ENCODE measurements at places on chromosomes 12 and 14. TPM values are rescaled to one million over a fixed set of nuclear protein-coding genes. Genes with fewer than 3 reads are reported as not detected.

SIRT4 gene
- 3.0 TPM for total RNA-seq

BEST3 gene
- total RNA-seq: 11.5 TPM

STAC3 gene
- 1.4 TPM for total RNA-seq

COL2A1 gene
- 2.5 TPM for total RNA-seq

LUM gene
- 11.8 TPM for total RNA-seq

OS9 gene
- total RNA-seq: 131 TPM

PGF gene
- 2.8 TPM for total RNA-seq

MIP gene
- total RNA-seq: not detected

USP44 gene
- 4.4 TPM for total RNA-seq

APOF gene
- total RNA-seq: not detected

CCDC197 gene
- total RNA-seq: not detected

OR4E2 gene
- not detected for total RNA-seq

TBX5 gene
- not detected for total RNA-seq

SMIM41 gene
- not detected for total RNA-seq

SLCO1B1 gene
- not detected for total RNA-seq

TAS2R30 gene
- total RNA-seq: 9.5 TPM

PRPH gene
- total RNA-seq: 1.4 TPM

CLEC9A gene
- total RNA-seq: not detected

TMEM119 gene
- 2.8 TPM for total RNA-seq

DIO2 gene
- 10.8 TPM for total RNA-seq

GALNT9 gene
- 28.6 TPM for total RNA-seq

DDN gene
- total RNA-seq: 15.0 TPM

VRK1 gene
- total RNA-seq: 80.7 TPM

TEX22 gene
- 0.46 TPM for total RNA-seq

P2RX7 gene
- 5.1 TPM for total RNA-seq

MYO1H gene
- 1.4 TPM for total RNA-seq

Measured in diencephalon (tissue), 1 donor.